ENCODE measurements at places on chromosomes 6 and 20. TPM values are rescaled to one million over a fixed set of nuclear protein-coding genes. Genes with fewer than 3 reads are reported as not detected.

- peak; percentile 61 for DNase-seq
Observed at GRCh38 chr6:2875359-2876191, 27.5 kb downstream of the SERPINB9 start.

GRCh38 chr20:38755324-38755910 is 7.2 kb downstream of the ACTR5 start:
- DNase-seq: peak; percentile 41

GRCh38 chr6:26415791-26416190 is 13.7 kb downstream of the BTN3A1 start:
- no peak for DNase-seq

DNA sequence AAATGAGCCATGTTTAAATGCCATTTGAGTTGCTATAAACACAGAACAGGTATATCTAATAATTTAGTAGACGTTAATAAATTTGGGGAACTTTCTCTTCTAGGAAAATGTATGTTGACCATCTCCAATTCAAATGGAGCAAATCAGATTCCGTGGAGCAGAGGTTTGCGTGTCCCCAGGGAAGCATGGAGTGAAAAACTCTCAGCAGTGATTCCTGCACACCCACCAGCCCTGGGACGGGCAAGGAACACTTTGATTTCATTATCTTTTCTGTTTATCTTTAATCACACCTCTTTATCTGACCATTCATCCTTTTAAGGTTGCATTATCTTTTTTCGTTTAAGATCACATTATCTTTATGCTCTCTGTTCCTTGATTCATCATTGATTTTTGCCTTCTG is 95.0 kb downstream of the RNASET2 start:
- DNase-seq: no peak

The GPX5 gene
- not detected for total RNA-seq

- peak; percentile 24 for DNase-seq
Observed at GRCh38 chr6:132927713-132928112, 113.3 kb downstream of the RPS12 start.

The APMAP gene
- total RNA-seq: 218 TPM

DNA sequence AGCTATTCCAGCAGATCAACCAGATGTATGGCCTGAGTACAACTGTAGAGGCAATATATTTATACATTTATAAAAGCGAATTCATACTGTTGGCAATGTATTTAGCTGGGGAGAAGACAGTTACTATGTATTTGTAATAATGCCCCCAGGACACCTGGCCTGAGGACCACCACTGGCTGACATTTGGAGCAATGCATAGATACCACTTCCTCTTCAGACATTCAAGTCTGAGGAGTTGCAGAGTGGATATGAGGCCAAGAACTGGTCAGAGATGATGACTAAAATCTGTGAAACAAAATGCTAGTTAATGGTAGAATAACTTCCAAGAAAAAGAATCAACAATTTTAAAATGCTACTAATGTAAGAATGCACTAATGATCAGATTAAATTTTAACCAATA is 462.3 kb downstream of the CDC5L start:
- DNase-seq: no peak

DNA sequence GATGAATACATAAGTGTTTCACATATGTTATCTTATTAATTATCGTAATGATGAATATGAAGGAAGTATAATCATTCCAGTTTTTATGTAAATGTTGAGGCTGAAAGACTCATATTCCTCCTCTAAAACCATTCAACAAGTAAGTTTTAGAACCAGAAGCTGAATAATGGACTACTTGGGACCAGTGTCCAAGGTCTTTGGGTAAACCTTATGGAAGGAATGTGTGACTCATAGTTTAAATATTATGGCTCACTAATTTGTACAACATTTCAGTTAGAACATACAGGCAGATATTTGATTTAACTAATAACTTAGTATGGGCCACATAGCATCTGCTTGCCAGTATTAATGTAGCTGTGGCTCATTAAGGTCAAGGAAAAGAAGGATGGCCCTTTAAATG is 209.6 kb downstream of the TFAP2B start:
- no peak for DNase-seq

DNA sequence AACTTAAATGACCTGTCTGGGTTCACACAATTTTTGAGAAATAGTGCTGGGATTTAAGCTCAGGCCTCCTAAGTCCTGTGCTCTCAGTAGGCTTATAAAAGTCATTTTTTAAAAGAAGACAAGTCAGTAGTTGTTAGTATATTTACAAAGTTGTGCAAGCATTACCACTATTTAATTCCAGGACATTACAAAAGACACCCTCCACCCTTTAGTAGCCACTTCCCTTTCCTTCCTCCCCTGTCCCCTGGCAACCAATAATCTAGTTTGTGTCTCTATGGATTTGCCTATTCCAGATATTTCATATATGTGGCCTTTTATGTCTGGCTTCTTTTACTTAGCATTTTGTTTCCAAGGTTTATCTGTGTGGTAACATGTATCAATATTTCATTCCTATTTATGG is 37.6 kb downstream of the HMGN3 start:
- DNase-seq: no peak

- no peak for DNase-seq
Observed at GRCh38 chr20:53937339-53937741, 133.1 kb downstream of the BCAS1 start.

The NKX2-2 gene
- 1.2 TPM for total RNA-seq

The ABCC10 gene
- 94.8 TPM for total RNA-seq

- DNase-seq: no peak
Observed at GRCh38 chr20:61042506-61043385, 209.3 kb upstream of the CDH4 start.

DNA sequence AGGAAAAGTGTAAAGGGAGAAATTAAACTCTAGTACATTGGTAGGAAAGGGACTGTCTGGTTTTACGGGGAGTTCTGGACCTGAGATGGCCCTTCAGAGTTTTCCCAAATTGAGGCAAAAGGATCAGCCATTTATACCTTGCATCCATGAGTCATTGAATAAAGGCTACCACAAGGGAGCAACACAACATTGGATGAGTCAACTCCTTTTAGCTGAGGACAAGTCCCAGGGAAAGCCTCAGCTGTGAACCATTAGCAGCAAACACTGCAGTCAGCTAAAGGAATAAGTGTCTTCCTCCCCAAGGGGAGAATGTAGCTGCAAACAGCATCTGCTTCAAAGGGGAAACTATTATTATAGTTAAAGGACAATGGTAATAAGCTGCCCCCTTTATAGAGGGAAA is 468.7 kb upstream of the ID4 start:
- DNase-seq: no peak

The CYP21A2 gene
- total RNA-seq: 0.64 TPM

The PRICKLE4 gene
- total RNA-seq: 2.3 TPM

The CTCFL gene
- total RNA-seq: not detected

The C6orf62 gene
- total RNA-seq: 155 TPM
